ENCODE measurements at places on chromosomes 4 and X.

- H3K36me3 ChIP-seq = no peaks in the 10 kb centered on the region
- no peak overlapping the region for H3K4me3 ChIP-seq
Measured at GRCh38 chr4:162871990-162872389, 294.7 kb downstream of the NAF1 start.

- H3K27ac ChIP-seq = no peak overlapping the region
- peaks cover 66% of the 10 kb centered on the region for H3K36me3 ChIP-seq
- no peak overlapping the region for H3K4me3 ChIP-seq
Measured at GRCh38 chr4:38030023-38030422, 69.8 kb downstream of the PTTG2 start.

GRCh38 chrX:154472685-154473632 is 6.1 kb downstream of the LAGE3 start:
- H3K36me3 ChIP-seq = no peaks in the 10 kb centered on the region
- H3K4me3 ChIP-seq = no peak overlapping the region
- H3K27ac ChIP-seq = no peak overlapping the region
- DNase-seq = no peak
- H3K4me1 ChIP-seq = no peaks in the 10 kb centered on the region
- H3K27me3 ChIP-seq = no peaks in the 10 kb centered on the region

DNA sequence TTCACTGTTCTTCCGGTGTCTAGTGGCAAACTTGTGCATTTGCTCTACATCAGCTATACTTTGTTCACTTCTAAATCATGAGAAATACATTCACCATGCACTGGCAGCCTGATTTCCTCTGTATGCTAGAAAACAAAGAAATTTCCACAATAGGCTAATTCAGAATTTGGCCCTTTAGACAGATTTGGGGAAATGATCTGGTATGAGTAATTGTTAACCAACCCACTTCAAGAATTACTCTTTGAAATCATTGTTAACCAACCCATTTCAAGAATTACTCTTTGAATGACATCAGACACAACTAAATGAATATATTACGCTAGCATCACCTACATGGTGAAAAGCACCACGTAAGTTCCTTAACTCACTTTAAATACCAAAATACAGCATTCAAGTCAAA is 14.6 kb downstream of the APBB2 start:
- no peak for DNase-seq
- H3K27me3 ChIP-seq = no peaks in the 10 kb centered on the region
- no peak overlapping the region for H3K27ac ChIP-seq
- no peak overlapping the region for H3K4me3 ChIP-seq

GRCh38 chr4:87521757-87522374 is 7.3 kb downstream of the SPARCL1 start:
- peak overlapping the region; percentile 61 for H3K4me3 ChIP-seq
- no peak for DNase-seq
- peak overlapping the region; percentile 89 for H3K27ac ChIP-seq
- peaks cover 81% of the 10 kb centered on the region for H3K4me1 ChIP-seq

GRCh38 chr4:173486714-173487392 is 43.2 kb downstream of the HAND2 start:
- no peaks in the 10 kb centered on the region for H3K27me3 ChIP-seq
- DNase-seq = peak; percentile 73
- peaks cover 3% of the 10 kb centered on the region for H3K4me1 ChIP-seq
- peak overlapping the region; percentile 68 for H3K27ac ChIP-seq
- no peaks in the 10 kb centered on the region for H3K36me3 ChIP-seq

DNA sequence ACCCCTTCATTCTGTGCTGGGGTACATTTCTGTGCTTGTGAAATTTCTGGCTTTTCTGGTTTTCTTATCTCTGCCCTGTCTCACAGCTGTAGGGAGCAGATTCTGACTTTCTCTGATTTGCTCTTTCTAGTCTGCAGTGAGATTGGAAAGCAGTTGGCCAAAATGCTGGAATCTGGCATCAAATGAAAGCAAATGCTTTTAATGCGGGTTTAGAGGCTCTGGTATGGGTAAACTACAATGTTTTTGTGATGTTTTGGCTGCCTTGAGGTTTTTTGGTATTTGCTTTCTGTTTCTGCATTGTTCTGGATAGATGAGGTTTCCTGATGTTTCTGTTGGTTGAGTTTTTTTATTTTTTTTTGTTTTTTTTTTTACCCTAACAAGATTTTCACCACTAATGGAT is 23.8 kb downstream of the SMIM20 start:
- H3K36me3 ChIP-seq = no peaks in the 10 kb centered on the region
- H3K4me1 ChIP-seq = peaks cover 5% of the 10 kb centered on the region
- no peak overlapping the region for H3K27ac ChIP-seq
- no peaks in the 10 kb centered on the region for H3K27me3 ChIP-seq

DNA sequence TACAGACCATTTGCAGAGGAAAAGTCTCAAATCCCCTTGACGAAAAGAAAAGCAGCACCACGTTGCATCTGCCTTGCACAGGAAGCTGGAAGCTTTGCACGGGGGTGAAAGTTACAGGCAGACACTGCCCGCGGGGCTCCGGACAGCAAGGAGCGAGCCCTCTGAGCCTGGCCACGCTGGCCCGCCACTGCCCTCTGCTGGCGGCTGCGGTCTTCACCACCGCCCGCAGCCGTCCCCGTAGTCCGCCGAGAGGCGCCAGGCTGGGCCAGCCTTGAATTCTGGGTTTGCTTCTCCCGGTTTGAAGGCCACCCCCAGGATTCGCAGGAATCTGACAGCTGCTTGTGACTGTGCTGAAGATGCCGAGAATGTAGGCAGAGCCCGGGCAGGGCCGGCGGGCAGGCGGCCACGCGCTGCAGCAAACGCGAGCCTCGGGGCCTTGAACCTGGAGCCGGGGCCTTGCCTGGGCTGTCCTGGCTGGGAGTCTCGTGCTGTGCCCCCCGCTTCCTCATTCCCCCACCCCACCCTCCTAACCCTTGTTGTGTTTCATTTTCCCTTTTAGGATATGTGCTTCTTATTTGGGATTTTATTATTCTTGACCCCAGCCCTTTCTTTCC is 49.2 kb downstream of the ENPP6 start:
- no peaks in the 10 kb centered on the region for H3K36me3 ChIP-seq
- H3K27ac ChIP-seq = no peak overlapping the region
- no peaks in the 10 kb centered on the region for H3K4me1 ChIP-seq
- no peaks in the 10 kb centered on the region for H3K27me3 ChIP-seq
- peak; percentile 78 for DNase-seq

DNA sequence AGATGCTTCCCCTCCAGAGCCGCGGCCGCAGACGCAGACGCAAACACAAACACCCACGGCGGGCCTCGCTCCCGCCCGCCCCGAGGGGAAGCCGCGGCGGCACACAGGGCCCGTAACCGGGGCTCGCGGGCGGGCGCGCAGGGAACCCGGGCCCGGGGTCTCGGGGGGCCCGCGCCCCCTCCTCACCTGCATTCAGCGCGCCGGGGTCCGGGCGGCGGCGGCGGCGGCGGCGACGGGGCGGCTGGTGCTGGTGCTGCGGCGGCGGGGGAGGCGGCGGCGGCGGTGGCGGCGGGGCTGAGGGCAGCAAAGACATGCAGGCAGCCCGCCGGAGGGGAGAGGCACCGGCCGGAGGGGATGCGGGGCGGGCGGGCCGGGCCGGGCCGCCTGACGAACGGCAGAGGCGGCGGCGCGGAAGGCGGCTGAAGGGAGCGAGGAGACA is 255 bp upstream of the CNOT6L start:
- no peaks in the 10 kb centered on the region for H3K36me3 ChIP-seq
- H3K27ac ChIP-seq = peak overlapping the region; percentile 99
- H3K4me1 ChIP-seq = peaks cover 13% of the 10 kb centered on the region
- H3K4me3 ChIP-seq = peak overlapping the region; percentile 79
- H3K27me3 ChIP-seq = no peaks in the 10 kb centered on the region

GRCh38 chrX:114152130-114152529 is 431.8 kb upstream of the HTR2C start:
- H3K4me3 ChIP-seq = no peak overlapping the region
- no peaks in the 10 kb centered on the region for H3K27me3 ChIP-seq
- no peaks in the 10 kb centered on the region for H3K36me3 ChIP-seq
- no peak for DNase-seq
- no peak overlapping the region for H3K27ac ChIP-seq

DNA sequence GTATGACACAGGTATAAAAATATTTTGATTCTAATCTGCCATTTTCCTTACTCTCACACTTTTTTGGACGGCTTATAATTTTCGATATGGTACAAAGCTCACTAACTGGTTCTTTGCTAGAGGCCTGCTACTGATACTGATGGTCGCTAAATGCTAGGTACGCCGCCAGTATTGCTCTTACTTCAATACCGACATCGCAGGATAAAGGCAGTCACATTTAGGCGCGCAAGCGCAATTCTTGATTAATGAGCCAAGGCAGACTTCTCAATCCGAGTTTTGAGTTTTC is 557 bp upstream of the USP38 start:
- H3K4me3 ChIP-seq = peak overlapping the region; percentile 86
- peaks cover 18% of the 10 kb centered on the region for H3K36me3 ChIP-seq
- peaks cover 14% of the 10 kb centered on the region for H3K4me1 ChIP-seq
- H3K27me3 ChIP-seq = no peaks in the 10 kb centered on the region
- peak overlapping the region; percentile 90 for H3K27ac ChIP-seq

- peaks cover 4% of the 10 kb centered on the region for H3K4me1 ChIP-seq
- no peak for DNase-seq
- no peak overlapping the region for H3K4me3 ChIP-seq
- H3K27me3 ChIP-seq = no peaks in the 10 kb centered on the region
Measured at GRCh38 chr4:95363966-95364365, 184.8 kb downstream of the UNC5C start.

- H3K4me3 ChIP-seq = no peak overlapping the region
- H3K27me3 ChIP-seq = no peaks in the 10 kb centered on the region
- no peak for DNase-seq
- H3K27ac ChIP-seq = no peak overlapping the region
Measured at GRCh38 chrX:13430136-13430827, 110.4 kb upstream of the ATXN3L start.

- peak; percentile 29 for DNase-seq
- peak overlapping the region; percentile 69 for H3K4me3 ChIP-seq
- H3K27ac ChIP-seq = no peak overlapping the region
Measured at GRCh38 chr4:30721185-30722091, 1.3 kb downstream of the PCDH7 start.

- H3K27me3 ChIP-seq = no peaks in the 10 kb centered on the region
- peaks cover 9% of the 10 kb centered on the region for H3K4me1 ChIP-seq
- H3K4me3 ChIP-seq = peak overlapping the region; percentile 14
- DNase-seq = no peak
- H3K36me3 ChIP-seq = no peaks in the 10 kb centered on the region
Measured at GRCh38 chr4:27048429-27049238, 188.0 kb downstream of the STIM2 start.

GRCh38 chr4:40865696-40866095 is 115.9 kb downstream of the NSUN7 start:
- no peaks in the 10 kb centered on the region for H3K4me1 ChIP-seq
- no peak overlapping the region for H3K27ac ChIP-seq
- no peak for DNase-seq
- H3K4me3 ChIP-seq = no peak overlapping the region

DNA sequence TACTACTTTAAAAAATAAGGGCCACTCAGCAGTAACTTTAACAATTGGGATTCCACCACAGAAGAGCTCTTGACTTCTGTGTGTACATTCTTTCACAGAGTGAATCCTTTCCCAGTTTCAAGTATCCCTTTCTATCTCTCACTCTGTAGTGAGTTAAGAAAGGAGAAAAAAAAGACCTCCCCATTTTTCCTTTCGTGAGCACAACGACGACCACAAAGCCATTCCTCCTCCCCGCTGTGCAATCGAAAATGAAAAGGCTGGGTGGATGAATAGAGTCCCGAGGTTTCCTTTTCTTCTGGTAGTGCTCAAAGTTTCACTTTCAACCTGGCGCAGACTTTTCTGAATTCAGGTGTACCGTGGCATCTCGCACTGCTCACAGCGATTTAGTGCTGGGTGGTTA is 58.0 kb downstream of the TAB3 start:
- H3K4me1 ChIP-seq = no peaks in the 10 kb centered on the region
- no peaks in the 10 kb centered on the region for H3K27me3 ChIP-seq
- no peak for DNase-seq
- no peak overlapping the region for H3K27ac ChIP-seq
- H3K4me3 ChIP-seq = no peak overlapping the region
- H3K36me3 ChIP-seq = peaks cover 50% of the 10 kb centered on the region

DNA sequence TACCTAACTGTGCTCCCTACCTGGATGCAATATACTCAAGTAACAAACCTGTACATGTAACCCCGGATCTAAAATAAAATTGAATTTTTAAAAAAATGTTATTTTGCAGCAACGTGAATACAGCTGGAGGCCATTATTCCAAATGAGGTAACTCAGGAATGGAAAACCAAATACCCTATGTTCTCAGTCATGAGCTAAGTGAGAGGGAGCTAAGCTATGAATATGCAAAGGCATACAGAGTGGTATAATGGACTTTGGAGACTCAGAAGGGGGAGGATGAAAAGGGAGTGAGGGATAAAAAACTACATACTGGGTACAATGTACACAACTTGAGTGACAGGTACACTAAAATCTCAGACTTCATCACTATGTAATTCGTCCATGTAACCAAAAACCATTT is 78.6 kb downstream of the CENPC start:
- H3K27me3 ChIP-seq = no peaks in the 10 kb centered on the region
- H3K36me3 ChIP-seq = peaks cover 32% of the 10 kb centered on the region

DNA sequence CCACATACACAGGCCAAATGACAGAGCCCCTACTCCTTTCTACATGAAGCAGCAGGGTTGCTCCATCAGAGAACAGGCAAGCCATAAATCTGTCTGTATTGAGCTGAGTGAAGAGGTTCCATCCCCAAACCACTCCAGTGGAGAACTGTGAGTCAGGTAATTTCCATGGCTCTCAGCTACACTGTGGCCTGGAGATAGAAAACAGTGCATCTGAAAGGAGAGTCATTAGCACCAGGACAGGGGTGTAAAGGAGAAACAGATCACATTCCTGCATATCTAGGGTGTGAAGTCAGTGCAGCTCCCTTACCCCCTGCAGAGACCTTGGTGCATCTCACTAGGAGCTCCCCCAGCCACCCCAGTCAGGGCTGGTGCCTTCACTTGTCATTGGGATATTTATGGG is 314.7 kb downstream of the CHIC1 start:
- H3K4me3 ChIP-seq = no peak overlapping the region
- no peak overlapping the region for H3K27ac ChIP-seq
- no peaks in the 10 kb centered on the region for H3K27me3 ChIP-seq
- no peaks in the 10 kb centered on the region for H3K36me3 ChIP-seq
- H3K4me1 ChIP-seq = no peaks in the 10 kb centered on the region

GRCh38 chr4:8473920-8474590 is 33.5 kb downstream of the TRMT44 start:
- peaks cover 33% of the 10 kb centered on the region for H3K36me3 ChIP-seq
- H3K27ac ChIP-seq = no peak overlapping the region
- H3K27me3 ChIP-seq = no peaks in the 10 kb centered on the region

- H3K36me3 ChIP-seq = no peaks in the 10 kb centered on the region
- H3K4me3 ChIP-seq = no peak overlapping the region
- H3K27me3 ChIP-seq = no peaks in the 10 kb centered on the region
Measured at GRCh38 chrX:111100191-111100590, 4.2 kb downstream of the PAK3 start.

- DNase-seq = no peak
- H3K4me3 ChIP-seq = no peak overlapping the region
- H3K27me3 ChIP-seq = no peaks in the 10 kb centered on the region
- H3K4me1 ChIP-seq = no peaks in the 10 kb centered on the region
Measured at GRCh38 chr4:110518889-110519490, 43.0 kb downstream of the ENPEP start.

GRCh38 chrX:137428766-137429591 is 136.9 kb upstream of the ZIC3 start:
- H3K36me3 ChIP-seq = no peaks in the 10 kb centered on the region
- no peaks in the 10 kb centered on the region for H3K4me1 ChIP-seq
- peaks cover 71% of the 10 kb centered on the region for H3K27me3 ChIP-seq
- no peak overlapping the region for H3K27ac ChIP-seq
